ENCODE measurements at places on chromosomes 6 and 20.
A peak's percentile ranks its signal among the peaks of the same experiment; 100 is the strongest.

GRCh38 chr20:46999801-47000465 is 105.3 kb downstream of the EYA2 start:
- DNase-seq, result no peak

- no peak for DNase-seq
Measured at GRCh38 chr20:52143277-52143676, 48.3 kb downstream of the ZFP64 start.

GRCh38 chr6:129251669-129252376 is 368.9 kb downstream of the LAMA2 start:
- peak; percentile 64 for DNase-seq

DNA sequence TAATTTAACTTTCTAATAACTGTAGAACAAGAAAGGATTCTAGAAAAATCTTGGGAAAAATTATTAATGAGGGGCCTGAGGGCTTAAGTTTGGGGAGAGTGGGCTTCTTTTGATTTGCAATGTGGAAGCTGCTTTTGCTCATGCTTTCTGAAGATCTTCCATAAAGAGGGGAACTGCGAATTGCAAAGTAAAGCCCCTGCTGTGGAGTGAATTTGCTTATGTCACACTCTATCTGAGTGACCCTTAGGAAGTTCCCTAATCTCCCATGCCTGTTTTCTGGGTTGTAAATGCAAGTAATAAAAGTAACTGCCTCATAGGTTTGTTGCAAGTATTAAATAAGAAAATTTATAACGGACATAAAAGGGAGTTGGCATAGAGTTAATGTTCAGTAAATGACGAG is 301.2 kb downstream of the PLCB1 start:
- DNase-seq, result no peak

All from AML-193 (cell line).